ENCODE measurements at places on chromosomes 5 and 9.

GRCh38 chr5:122252319-122252718 lies 59.7 kb upstream of the SNCAIP start:
- DNase-seq, result no peak

GRCh38 chr5:96408210-96408777 lies 24.8 kb downstream of the PCSK1 start:
- no peak for DNase-seq

DNA sequence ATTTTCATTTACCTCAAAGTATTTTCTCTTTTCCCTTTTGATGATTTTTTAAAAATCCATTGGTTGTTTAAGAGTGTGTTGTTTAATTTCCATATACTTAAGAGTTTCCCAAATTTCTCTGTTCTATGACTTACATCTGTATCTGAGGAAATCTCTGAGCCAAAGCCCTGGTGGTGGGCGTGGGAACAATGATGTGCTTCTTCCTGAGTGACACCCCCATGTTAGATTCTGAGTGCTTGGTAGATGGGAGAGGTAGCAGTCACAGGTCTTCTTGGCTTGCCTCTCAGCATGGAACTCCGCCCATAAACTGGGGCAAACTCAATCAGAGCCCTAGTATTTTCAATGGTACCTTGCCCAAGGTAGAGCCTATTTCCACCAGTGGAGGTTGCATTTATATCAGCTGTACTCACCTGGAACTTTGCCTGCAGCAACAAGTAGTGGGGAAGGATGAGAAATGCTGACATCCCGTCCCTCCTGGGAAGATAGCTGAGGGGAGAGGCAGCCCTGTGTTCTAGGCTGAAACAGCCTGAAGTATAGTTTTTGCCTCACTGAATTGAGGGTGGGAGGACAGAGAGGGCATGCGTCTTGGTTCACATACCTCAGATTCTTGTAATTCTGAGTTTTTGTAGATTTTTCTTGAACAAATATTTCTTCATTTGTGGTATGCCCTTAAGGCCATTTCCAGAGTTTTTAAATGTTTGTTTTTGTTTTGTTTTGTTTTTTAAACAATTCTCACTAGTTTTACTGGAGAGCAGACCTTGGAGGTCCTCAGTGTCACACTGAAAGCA lies 26.4 kb downstream of the C9orf43 start:
- no peak for DNase-seq

DNA sequence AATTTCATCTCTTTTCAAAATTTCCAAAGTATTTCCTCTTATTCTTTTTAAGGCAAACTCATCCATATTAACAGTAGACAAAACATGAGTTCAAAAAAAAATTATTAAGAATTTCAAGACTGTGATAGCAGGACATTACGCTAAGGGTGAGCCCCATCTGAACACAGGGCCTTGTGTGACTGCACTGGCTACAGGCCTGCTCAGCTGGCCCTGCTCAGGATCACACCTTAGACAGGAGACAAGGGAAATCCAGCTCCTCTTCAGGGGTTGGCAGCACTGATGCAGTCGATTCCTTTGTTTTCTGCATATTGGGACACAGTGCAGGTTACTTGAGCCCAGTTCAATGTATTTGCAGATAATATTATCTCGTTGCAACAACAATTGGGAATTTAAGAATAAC lies 444.7 kb downstream of the PLK2 start:
- DNase-seq, result no peak

- no peak for DNase-seq
These were observed 26.9 kb downstream of the MRPS30 start for GRCh38 chr5:44835693-44836092.

DNA sequence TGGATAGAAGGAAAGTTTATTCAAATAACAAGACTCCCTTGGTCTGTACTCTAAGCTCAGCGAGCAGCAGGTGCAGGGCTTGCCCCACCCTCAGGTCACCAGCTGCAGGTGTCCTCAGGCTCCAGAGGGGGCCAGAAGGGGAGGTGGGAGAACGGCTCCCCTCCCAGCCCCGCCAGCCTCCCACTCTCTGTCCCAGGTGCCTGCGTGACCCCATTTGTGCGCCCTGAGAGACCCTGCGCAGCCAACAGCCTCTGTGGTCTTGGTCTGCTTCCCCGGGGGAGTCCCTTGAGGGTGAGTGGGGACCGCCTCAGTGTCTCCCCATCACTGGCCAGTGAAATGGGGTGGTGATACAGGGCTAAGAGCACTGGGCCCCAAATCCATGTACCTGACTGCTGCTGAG lies 62.3 kb upstream of the STXBP1 start:
- no peak for DNase-seq

- DNase-seq, result no peak
These were observed 259.1 kb downstream of the TMEM167A start for GRCh38 chr5:82817897-82818676.

DNA sequence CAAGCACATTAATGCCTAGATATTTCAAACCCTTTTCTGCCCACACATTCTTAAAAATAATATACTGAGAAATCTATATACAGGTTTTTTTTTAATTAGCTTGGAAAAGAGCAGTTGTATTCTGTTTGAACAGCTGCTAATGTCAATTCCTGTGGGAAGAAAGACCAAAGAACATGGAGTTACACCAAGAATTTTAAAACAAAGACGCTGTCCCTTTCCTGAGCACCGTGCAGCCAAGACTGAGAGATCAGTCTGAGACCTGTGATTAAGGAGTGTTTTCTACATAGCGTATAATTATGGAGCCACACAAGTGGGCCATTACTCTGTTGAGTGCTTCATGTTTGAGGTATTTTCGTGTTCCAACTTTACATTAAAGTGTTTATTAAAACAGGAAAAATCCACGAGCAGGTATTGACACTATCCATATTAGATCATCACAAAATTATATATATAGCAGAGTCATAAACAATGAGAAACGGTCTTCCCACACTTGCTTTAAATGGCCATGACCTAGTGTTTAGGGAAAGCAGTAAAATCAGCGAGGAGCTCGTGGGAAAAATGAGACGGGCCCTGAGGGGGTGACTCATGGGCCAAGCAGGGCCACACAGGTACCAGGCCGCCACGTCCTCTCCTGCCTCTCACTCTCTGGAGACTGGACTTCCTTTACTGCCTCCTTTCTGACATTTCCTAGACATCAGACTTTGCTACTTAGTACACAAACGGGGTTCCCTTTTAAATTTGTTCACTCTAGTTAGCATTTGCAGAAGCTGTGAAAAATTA lies 153.1 kb upstream of the OTULINL start:
- no peak for DNase-seq

DNA sequence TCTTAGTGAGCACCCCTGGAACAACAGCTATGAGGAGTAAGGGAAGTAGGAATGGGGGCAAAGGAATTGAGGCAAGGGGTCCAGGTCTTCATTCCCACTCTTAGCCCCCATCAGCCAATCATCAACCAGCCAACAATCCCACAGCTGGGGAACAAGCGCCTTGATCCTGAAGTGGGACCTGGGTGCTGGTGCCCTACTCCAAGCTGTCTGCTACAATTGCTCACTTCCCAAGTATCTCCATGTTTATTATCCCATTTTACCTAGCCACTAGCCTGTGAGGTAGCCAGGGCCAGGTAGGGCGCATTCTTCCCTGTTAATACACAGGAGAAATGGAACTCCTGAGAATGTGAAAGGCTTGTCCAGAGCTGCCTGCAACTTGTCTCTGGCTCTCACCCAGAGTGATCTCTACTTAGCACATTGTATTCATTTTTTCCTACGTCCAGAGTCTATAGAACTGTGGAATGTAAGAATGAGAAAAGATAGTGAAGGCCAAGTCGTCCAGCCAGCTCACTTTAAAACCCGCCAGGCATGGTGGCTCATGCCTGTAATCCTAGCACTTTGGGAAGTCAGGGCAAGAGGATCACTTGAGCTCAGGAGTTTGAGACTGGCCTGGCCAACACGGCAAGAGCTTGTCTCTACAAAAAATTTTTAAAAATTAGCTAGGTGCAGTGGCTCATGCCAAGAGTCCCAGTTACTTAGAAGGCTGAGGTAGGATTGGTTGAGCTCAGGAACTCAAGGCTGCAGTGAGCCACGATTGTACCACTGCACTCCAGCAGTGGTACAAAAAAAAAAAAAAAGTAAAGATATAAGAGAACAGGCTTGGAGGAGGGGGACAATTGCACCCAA lies 6.2 kb upstream of the DNAJC18 start:
- no peak for DNase-seq

DNA sequence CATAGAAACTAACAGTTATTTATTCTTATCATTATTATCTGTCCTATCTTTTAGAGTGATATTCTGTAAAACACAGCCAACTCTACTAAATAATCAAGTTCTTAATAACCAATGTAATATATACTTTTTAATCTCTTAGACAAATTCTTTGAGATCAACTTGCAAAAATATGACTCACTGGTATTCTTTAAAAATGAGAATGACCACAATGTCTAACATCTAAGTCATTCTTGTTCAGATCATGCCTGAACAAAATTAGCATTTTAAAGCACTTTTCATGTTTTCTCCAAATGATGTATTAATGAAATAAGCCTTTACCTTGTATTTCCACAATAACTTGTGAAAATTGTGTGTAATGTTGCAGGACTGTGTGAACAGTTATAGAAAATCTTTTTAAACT lies 356.9 kb upstream of the RGMB start:
- DNase-seq, result no peak

DNA sequence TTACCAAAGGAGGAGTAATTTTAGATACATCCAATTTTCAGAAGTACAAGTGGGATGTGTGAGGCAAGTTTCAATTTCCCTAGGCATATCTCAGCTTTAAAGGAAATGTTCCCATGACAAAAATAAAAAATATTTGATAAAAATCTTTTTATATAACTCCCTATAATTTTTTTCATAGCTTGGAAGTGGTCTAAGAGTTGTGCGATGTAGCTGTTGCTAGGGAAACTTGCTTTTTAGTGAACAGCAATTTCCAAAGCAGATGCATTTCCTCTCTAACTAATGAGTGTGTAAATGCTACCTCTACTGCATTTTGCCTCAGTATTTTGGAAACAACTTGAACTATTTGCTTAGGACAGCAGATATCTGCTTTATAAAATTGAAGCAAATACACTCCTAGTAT lies 39.6 kb downstream of the MACIR start:
- no peak for DNase-seq

DNA sequence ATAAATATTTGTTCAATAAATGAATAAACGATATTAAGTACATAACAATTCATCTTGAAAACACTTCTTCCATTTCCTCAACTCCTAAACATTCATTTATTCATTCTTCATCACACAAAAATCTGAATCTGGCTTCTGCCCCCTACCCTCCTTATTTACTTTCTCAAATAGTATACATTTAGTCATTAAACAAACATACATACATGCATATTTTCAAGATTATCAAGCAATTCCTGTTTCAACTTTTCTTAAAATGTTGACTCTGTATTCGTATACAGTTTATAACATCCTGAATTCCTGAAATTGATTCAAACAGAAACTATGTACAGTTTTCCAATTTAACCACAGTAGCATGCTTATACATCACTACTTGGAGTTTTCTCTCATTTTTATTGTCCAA lies 129.0 kb downstream of the MUSK start:
- DNase-seq, result no peak

DNA sequence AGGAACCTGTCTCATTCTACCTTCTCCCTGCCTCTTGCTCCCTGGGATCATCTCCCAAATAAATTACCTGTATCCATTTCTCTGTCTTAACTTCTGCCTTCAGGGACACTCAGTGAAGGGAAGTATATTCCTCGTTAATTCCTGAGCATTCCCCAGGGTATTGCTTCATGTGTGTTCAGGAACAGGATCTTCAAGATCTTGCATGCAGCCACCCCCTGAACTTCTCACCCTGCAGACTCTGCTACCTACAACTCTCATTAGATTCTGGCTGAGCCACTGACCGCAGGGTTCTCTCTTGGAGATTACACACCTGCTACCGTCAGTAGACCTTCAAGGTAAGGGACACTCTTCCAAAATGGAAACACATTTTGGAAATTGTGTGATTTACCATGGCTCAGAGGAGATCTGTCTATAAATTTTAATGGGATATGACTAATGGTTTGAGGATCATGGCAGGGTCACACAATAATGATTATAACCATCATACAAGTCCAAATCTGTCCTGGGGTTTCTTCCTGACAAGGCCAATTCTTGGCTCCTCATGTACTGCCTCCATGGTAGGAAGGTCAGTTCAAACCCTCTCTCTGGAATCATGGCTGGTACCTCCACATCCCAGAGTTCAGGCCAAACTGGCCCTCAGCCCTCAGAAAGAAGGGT lies 38.9 kb upstream of the UGCG start:
- no peak for DNase-seq

GRCh38 chr5:65034029-65034812 lies 265.5 kb downstream of the CWC27 start:
- no peak for DNase-seq

DNA sequence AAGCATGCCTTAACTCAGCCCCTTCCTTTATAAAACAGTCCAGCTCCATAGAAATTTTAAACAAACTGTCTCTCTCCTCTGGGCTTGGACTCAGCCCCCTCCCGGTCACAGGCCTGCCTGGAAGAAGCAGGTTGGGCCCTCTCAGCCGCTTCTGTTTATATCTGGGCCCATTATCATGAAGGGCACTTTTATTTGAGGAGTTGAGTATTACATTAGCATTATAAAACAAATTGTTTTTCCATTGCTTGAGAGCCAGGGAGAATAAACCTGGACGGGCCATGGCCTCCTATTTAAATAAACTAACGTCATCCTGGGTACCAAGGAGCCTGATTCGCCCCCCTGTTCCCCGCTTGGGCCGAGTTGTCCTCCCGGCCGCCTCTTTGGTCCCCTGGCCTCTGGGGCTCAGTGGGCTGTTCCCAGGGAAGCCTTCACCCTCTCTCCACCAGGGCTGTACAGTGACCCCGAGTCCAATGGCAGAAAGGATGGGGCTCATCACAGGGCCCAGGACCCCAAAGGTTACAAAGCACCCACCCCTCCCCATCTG lies 13.2 kb downstream of the IRX2 start:
- DNase-seq, result no peak

DNA sequence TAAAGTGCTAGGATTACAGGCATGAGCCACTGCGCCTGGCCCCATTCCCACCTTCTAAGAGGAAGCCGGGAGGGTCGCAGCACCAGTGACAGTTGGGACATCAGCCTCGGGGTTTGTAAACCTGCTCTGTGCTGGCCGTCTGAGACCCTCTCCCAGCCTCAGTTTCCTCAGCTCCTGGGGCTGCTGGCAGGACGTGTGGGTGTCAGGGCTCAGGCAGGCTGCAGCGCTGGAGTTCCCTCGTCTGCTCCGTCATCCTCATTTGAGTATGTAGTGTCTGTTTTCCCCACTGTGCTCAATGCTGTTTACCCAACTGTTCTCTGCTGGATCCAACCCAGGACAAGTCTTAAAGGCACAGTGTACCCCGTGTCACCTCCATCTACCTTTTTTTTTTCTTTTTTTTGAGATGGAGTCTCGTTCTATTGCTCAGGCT lies 2.0 kb upstream of the NINJ1 start:
- no peak for DNase-seq
